SW 1271 (cell line): ENCODE measurements at places on chromosomes 6 and 20.

- no peak for DNase-seq
Observed at GRCh38 chr6:109738255-109738654, 47.2 kb downstream of the FIG4 start.

DNA sequence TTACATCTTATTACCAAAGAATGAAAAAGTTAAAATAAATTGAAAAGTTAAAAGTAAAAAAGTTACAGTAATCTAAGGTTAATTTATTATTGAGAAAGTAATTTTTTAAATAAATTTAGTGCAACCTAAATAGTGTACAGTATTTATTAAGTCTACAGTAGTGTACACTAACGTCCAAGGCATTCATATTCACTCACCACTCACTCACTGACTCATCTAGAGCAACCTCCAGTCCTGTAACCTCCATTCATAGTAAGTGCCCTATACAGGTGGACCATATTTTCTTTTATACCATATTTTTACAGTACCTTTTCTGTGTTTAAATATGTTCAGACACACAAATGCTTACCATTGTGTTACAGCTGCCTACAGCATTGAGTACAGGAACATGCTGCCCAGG, 624.7 kb upstream of the NOX3 start:
- no peak for DNase-seq

DNA sequence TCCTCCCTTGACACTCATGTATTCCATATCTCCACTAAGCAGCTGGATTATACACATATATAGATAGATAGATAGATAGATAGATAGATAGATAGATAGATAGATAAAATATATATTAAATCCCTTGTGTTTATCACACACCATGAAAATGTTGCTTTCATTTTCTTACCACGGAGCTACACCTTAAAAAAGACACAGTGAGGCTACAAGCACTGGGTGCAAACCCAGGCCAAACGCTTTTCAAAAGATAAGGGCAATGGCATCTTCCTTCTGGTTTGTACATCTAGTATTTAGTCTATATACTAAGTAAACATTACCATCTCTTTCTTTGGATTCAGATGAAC, 377.1 kb downstream of the ESR1 start:
- DNase-seq = no peak

DNA sequence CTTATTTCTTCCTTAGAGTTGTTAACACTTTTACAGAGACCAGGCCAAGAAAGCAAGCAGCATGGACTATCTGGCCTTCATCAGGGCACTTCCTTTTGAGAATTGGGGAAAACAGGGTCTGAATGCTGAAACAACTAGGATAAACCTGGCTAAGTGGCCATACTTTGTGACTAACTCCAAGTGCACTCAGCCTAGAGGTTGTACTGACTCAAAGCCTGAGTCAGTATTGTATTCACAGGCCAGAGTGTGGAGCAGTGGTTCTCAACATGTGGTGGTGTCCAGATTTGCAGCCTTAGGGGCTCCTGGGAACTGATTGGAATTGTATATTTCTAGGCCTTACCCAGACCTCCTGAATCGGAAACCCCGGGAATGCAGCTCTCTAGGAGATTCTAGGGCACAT, 20.1 kb downstream of the SEC23B start:
- DNase-seq = peak; percentile 12

DNA sequence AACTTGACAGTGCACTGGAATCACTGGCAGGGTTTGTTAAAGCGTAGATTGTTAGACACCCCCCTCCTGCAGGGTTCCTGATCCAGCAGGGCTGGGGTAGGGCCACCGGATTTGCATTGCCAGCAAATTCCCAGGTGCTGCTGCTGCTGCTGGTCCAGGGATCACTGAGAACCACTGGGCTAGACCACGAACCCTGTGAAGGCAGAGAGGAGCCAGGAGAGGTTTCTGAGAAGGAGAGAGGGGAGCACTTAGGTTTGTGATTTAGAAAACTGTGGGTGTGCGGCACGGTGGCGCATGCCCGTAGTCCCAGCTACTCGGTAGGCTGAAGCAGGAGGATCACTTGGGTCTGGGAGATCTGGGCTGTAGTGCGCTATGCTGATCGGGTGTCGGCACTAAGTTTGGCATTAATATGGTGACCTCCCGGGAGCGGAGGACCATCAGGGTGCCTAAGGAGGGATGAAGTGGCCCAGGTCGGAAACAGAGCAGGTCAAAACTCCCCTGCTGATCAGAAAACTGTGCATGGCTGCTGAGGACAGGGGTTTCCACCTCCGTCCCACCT, 53.6 kb upstream of the FAM83D start:
- DNase-seq = no peak

- DNase-seq = no peak
Observed at GRCh38 chr6:38113825-38114576, 294.5 kb downstream of the ZFAND3 start.

- no peak for DNase-seq
Observed at GRCh38 chr6:93391965-93392364, 27.4 kb downstream of the EPHA7 start.

- no peak for DNase-seq
Observed at GRCh38 chr6:97177905-97178304, 105.1 kb downstream of the MMS22L start.

DNA sequence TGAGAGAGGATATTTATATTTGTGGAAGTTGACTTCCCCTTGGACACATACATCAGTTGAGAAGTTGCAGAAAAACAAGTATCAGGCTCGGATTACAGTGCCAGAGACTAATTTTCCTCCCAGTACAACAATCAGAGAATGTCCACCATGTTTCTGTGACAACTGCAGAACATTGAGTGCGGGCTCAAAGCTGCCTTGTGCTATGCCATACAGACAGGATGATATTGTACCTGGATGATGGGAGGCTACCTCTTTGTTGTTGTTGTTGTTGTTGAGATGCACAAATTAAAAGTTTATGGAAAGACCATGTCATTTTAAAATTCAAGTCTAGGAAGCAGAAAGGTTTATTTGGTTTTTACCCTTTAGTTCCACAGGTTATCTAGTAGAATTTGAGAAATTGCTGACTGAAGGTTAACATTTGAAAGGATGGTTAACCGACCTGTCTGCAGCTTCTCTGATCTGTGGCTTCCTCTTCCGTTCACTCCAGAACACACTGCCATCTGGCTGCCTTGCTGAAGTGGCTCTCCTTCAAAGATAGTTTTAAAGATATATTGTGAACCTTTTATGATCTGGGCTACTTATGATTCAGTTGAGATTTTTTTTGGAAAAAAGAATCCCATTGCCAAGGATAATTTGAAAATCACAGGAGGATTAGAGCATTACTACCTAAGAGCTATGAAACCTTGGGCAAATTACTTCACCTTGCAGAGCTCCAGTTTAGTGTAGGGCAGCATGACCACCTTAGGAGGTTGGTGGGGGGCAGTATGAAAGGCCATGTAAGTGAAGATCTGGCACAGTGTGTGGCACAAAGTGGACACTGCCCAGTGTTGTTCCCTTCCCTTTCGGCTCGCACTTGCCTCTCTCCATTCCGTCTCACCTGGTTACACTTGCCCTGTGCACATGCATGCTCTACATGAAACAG, 15.9 kb downstream of the TMEM200A start:
- DNase-seq = no peak

DNA sequence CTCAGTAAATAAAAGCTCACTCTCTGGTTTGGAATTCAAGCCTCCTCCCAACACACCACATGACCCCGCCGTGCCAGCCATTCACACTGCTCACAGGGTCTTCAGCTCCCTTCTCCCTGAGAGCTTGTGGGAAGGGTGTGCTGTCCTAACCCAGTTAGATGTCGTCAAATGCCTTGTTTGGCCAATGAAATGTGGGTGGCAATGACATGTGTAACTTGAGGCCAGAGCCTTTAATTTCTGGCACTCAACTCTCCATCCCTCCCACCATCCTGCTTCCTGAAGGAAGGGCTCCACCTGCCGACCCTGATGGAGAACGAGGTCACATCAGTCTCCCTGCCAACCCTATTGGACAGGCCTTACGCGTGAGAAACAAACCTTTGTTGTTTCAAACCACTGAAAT, 224.5 kb upstream of the AGPAT4 start:
- DNase-seq = no peak

DNA sequence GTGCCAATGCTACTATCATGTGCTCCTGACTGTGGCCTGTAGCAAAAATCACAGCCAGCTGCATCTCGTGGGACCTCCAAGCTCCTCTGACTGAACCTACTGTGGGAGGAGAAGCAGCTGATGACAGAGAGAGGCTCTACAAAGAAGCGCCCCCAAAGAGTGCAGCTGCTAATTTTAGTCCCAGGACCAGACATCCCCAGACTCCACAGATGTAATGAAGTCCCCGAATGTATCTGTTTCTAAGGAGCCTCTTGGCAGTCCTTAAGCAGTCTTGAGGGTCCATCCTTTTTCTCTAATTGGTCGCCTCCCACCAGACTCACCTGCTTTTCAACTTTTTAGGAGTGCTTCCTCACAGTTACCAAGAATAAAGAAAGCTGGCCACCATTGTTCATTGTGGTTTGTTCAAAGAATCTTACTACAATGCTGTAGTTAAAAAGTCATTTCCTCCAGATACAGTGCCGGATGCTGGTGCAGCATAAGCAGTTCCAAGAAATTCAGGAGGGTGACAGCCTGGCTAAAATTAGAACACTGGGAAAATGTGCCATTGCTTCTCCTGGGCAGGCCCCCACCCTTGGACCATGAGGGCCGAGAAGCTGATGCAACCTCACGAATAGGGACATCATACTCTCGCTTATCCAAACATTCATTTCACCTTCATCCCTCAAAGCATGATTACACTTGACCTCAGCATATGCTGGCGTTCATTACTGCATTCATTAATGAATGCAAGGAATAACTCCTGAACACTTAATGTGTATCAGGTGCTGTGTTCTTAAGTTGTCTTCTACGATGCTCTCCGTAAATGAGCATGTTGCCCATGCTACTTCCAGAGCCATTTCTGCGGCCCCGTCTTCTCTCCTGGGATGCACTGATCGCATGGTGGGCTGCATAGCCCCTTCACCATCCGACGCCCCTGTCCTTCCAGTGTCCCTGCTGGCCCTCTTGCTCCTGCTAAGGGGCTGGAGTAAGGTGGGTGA, 66.4 kb downstream of the LY86 start:
- DNase-seq = no peak
